ENCODE measurements at places on chromosomes 11 and 22.

GRCh38 chr11:86386746-86387145 lies 12.1 kb downstream of the CCDC81 start:
- DNase-seq = no peak

GRCh38 chr22:30919973-30920372 lies 48.6 kb downstream of the MORC2 start:
- no peak for DNase-seq

- no peak for DNase-seq
Measured at GRCh38 chr22:22906907-22907550, 19.4 kb downstream of the IGLL5 start.

- no peak for DNase-seq
Measured at GRCh38 chr22:47210112-47210657, 447.7 kb downstream of the TBC1D22A start.

- no peak for DNase-seq
Measured at GRCh38 chr11:75481223-75481921, 44.4 kb downstream of the GDPD5 start.

- DNase-seq = no peak
Measured at GRCh38 chr11:34614344-34615104, 6.4 kb upstream of the EHF start.

DNA sequence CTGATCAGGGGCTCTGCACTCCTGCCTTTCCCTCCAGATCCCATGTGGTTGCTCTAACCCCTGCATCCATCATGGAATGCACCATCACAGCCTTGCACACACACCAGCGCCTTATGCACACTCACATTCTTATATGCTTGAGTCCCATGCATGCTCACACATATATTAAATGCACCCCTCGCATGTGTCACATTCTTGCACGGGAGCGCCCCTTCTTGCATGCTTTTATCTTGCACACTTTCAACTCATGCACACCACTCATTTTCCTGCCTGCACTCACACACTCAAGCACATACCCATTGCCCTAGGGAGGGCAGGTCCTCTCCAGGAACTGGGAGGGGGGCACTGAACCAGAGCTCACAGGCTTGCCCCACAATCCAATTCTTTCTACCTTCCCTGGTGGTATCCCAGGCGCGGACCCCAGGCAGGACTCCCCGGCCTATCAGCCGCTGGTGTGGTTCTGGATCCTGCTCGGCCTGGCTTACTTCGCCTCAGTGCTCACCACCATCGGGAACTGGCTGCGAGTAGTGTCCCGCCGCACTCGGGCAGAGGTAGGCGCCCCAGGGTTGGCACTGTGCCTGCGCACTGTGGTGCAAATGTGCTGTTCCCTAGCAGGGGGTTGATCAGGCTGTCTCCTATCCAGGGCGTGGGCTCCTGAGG lies 2.3 kb upstream of the CATSPERZ start:
- no peak for DNase-seq

GRCh38 chr11:78594814-78595213 lies 20.1 kb upstream of the NARS2 start:
- no peak for DNase-seq

- peak; percentile 45 for DNase-seq
Measured at GRCh38 chr11:74783241-74783871, 34.7 kb downstream of the RNF169 start.

DNA sequence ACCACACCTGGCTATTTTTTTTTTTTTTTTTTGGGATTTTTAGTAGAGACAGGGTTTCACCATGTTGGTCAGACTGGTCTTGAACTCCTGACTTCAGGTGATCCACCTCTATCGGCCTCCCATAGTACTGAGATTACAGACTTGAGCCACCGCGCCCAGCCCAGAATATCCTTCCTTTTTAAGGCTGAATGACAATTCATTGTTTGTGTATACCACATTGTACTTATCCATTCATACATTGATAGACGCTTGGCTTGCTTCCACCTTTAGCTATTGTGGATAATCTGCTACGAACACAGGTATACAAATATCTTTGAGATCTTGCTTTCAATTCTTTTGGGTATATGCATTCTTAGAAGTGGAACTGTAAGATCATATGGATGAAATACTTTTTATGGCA lies 10.8 kb upstream of the RASSF10 start:
- DNase-seq = no peak

GRCh38 chr11:15645201-15645600 lies 530.5 kb downstream of the INSC start:
- no peak for DNase-seq

DNA sequence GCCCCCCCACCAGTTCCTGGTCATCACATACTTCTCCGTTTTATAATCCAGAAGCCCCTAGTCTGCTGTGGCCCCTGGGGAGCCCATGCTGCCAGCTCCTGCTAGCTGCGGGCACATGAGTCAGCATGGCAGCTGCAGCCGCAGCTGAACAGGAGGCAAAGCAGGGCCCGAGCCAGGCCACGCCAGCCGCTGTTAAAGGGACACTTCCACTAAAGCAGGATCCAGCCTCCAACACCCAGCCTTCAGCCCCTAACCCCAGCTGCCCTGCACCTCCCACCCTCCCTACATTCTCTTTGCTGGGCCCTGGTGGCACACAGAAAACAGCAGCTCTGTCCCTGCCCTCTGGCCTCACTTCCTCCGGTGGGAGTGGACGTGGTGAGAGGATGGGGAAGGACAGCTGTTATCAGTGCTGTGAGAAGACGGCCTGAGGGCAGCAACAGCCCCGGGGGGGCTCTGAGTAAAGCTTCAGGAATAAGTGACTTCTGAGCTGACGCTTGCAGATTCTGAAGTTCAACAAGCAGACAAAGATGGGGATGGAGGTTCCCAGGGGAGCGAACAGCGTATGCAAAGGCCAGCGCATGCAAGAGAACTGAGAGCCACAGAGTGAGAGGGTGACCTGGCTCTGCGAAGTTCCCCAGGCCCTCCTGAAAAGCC lies 688 bp upstream of the LRRC74B start:
- DNase-seq = no peak

GRCh38 chr11:66136752-66137123 lies 66.7 kb downstream of the PACS1 start:
- DNase-seq = no peak

- no peak for DNase-seq
Measured at GRCh38 chr11:221539-221938, 14.0 kb downstream of the RIC8A start.

GRCh38 chr22:35454416-35455054 lies 54.6 kb downstream of the MCM5 start:
- no peak for DNase-seq

DNA sequence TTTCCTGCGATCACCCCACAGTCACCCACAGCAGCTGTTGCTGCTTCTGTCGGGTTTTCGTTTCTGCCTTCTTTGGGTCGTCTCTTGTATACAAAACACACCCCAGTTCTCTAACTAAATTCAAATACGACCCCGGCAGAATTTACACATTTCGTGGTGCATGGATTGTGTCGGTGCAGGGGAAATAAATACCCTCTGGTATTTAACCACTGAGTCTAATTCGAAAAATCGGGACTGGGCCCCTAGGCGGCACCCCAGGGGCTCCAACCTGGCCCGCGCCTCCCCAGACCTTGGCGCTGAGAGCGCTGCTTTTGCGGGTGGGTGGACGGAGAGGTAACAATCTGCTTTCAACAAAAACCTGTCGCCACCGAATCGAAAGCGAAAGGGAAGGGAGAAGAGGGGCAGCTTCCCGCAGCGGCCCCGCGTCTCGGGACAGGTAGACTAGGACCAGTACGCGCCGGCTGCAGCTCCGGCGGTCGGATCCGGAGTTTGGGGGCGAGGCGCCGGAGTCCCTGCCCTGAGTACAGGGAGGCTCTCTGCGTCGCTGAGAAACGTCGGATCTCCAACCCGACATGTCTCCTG lies 4.4 kb downstream of the ALX4 start:
- peak; percentile 75 for DNase-seq

DNA sequence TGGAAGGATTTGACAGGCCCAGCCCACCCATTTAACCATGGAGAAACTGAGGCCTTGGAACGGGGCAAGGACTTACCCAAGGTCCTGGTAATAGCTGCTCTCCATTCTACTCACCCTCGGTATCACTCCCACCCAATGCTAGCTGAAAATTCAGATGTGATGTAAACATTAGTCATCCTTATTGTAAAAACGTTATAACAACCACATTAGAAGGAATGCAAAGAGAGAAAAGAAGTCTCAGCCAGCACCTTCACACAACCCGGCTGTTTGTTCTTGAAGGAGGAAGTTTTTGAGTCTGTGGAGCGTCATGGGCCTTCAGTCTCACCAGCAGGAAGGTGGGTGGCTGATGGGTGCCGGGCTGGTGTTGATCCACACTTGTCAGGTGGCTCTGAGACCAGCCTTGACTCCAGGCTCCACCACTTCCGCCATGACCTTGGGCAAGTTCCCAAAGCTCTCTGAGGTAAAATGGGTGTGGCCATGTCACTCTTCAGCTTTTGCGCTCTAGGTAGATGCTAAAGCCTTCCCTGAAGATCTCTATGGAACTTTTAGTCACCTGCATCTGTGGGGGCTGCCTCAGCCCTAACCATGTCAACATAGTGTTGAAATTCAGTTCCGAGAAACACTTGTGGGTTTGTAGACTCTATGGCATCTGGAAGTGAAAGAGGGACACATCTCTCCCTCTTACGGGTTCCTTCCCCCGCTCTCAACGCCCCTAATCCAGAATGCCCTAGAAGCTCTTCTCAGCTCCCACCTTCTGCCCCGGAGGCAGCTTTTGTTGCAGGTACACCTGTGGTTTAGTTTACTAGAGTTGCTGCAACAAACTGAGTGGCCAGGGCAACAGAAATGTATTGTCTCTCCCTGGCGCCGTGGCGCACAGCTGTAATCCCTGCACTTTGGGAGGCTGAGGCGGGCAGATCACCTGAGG lies 14.8 kb downstream of the CD6 start:
- DNase-seq = peak; percentile 92

DNA sequence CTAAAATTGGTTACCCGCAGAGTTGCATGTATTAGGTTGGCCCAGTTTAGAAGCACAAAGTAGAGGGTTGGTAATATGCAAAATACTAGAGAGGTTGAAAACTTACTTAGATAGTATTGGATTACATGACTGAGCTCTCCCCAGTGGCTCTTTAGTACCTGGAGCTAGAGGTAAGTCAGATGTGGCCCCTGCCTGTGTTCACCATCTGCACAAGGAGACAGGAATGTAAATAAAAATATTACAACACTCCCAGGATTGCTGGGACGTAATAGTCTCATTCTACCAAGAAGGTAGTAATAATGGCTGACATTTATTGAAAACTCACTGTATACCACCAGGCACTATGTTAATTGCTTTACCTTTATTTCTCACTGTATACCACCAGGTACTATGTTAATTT lies 129.6 kb downstream of the SLC17A6 start:
- DNase-seq = no peak

- no peak for DNase-seq
Measured at GRCh38 chr11:75497788-75498409, 27.8 kb downstream of the GDPD5 start.

DNA sequence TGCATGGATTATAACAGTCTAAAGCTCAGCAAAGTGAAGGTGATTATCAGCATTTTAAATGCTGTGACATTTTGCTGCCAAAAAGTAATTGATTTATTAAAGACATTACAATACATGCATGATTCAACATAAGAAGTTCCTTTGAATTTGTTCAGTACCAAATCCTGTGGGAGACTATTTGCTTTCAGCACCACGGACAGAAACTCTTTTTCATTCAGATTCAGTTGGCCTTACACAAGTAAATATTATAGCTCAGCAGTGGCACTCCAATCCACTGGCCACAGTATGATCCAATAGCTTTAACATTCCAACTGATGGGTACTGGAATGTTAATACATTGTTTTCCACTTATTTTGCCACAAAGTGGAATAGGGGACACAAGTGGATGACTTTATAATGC lies 806.7 kb downstream of the NTM start:
- DNase-seq = no peak

GRCh38 chr11:78168539-78169477 lies 19.6 kb downstream of the KCTD21 start:
- DNase-seq = no peak

DNA sequence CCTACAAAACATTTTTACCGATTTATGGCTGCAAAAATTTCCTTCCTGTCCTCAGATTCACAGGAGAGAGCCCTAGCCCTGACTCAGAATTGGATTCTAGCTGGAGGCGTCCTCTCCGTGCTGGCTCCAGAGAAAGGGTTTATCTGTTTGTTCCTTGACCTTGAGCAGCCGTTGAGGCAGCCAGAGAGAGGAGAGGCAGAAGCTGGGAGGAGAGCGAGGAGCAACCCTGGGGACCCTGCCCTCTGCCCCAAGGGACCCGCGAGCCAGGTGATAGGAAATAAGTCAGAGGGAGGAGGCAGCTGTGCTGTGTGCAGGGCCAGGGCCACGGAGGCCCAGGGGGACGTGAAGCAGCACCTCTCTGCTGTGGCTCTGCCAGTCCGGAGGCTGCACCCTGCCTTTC lies 75.6 kb downstream of the IGLL1 start:
- no peak for DNase-seq

- no peak for DNase-seq
Measured at GRCh38 chr11:130003717-130004001, 1.0 kb upstream of the PRDM10 start.

DNA sequence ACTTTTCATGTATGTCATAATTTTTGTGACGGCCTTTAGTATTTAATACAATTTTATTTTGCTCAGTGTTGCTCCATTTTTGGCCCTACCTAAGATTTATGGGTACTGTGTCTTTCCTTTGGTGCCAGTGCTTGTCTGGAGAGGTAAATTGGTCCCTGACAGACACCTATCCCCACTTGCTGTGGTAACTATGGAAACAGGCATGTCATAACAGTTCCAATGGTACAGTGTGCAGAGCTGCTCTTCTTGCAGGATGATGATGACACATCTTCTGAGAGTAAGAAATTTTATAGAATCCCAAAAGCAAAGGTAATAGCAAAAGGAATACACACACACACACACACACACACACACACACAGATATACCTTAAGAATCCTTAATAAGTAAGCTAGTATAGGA lies 118.5 kb downstream of the ELP4 start:
- DNase-seq = no peak

DNA sequence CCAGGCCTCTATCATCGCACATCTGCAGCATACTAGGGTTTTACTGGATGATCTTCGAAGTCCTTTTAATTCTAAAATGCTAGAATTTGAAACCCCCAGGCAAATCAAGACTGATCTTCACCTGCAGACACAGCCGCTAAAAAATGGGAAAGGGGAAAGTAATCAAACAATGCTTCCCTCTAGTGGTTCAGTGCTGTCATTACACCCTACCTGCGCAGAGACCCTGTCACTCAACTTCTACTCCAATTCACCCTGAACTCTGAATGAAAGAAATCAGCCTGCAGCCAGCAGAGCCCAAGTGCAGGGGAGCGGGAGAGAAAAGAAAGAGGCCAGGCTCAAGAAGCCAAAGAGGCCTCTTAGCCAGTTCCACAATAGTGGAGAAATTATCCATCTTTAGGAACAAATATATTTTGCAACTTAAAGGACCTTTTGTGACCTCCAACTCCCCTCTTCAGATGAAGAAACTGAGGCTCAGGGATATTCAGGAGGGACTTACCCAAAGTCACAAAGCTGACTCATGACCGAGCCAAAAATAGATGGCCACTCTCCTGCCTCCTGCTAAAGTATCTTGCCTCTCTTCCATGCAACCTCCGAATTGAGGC lies 33.0 kb downstream of the SERGEF start:
- DNase-seq = peak; percentile 47

Data from activated CD8-positive, alpha-beta T cell treated with anti-CD3 and anti-CD28 coated beads, Interleukin-2, amount 10 ng/mL, durations not matched to agents 7 days and 5 days (primary cell).